Right atrium auricular region (tissue), 2 donors: ENCODE measurements at places on chromosomes 5 and 9. TPM values are rescaled to one million over a fixed set of nuclear protein-coding genes. Genes with fewer than 3 reads are reported as not detected.
A peak's percentile ranks its signal among the peaks of the same experiment; 100 is the strongest.

Gene PAEP
- total RNA-seq, result not detected

DNA sequence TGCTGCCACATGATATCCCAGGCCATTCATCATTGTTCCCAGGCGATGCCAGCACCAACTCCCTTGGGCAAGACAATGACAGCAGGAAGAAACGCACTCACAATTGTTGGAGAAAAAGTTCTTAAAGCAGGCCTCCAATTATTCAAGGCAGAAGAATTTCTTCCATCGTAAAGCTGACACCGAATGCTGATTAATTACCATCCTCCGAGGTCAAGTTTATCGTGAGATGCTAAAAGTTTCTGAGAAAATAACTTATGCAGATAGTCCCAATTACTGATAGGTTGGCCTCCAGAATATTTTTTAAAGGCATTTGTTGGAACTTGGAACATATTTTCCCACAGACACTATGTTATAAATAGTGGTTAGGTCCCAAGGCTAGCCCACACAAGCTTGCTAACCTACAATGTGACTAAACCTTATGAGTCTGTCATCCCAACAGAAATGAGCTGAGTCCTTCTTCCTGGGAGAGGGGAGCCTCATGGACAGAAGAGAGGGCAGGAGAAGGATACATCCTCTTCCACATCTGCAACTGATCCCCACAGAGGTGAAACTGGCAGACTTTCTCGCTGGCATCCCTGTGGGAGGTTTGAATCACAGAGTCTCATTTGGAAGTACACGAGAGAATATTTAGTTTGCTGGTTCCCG is 202.4 kb upstream of the TBC1D2 start:
- H3K4me3 ChIP-seq, result no peak overlapping the region
- no peaks in the 10 kb centered on the region for H3K36me3 ChIP-seq
- no peak for DNase-seq

- no peak overlapping the region for H3K4me3 ChIP-seq
- no peak for DNase-seq
- H3K36me3 ChIP-seq, result no peaks in the 10 kb centered on the region
- no peak overlapping the region for H3K27ac ChIP-seq
Measured at GRCh38 chr9:20023961-20024571, 235.2 kb upstream of the SLC24A2 start.

DNA sequence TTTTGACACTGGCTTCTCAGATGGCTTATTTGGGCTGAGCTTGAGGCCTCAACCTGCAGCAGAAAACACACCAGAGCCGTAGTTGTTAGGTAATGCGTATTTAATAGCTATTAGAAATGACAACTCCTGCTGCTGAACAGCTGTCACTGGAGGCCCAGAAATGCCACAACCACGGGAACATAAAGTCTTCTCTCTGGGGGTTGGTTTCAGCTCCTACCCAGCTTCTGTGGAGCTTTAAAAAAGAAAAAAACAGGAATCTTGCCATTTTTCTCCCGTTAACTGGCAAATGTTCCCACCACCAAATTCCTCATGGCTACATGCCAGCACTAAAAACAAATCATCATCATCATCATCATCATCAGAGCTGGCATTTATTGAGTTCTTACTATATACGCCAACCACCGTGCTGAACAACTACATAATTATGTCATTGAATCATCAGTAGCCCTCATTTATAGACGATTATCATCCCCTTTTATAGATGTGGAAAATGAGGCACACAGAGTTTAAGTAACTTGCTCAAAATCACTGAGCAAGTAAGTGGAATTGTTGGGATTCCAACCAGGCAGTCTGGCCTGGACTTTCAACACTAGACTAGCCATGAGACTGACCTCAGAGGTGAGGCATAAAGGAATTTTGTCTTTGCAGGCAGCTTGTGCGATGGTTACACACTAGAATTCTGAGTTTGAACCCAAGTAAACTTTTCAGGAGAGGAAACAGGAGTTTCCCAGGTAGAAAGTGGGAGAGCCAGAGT is 185.3 kb upstream of the WWC1 start:
- no peak overlapping the region for H3K4me3 ChIP-seq
- no peaks in the 10 kb centered on the region for H3K4me1 ChIP-seq
- no peak overlapping the region for H3K27ac ChIP-seq

- no peaks in the 10 kb centered on the region for H3K36me3 ChIP-seq
- no peak overlapping the region for H3K27ac ChIP-seq
- no peak for DNase-seq
Measured at GRCh38 chr5:138663561-138663960, 88.4 kb upstream of the HSPA9 start.

Gene GABRA6
- total RNA-seq, result not detected

Gene FOXD1
- total RNA-seq, result not detected

- H3K27me3 ChIP-seq, result no peaks in the 10 kb centered on the region
- no peaks in the 10 kb centered on the region for H3K4me1 ChIP-seq
- DNase-seq, result no peak
- H3K36me3 ChIP-seq, result no peaks in the 10 kb centered on the region
- H3K27ac ChIP-seq, result no peak overlapping the region
- H3K4me3 ChIP-seq, result no peak overlapping the region
Measured at GRCh38 chr9:88059469-88059868, 78.8 kb downstream of the SPATA31C2 start.

DNA sequence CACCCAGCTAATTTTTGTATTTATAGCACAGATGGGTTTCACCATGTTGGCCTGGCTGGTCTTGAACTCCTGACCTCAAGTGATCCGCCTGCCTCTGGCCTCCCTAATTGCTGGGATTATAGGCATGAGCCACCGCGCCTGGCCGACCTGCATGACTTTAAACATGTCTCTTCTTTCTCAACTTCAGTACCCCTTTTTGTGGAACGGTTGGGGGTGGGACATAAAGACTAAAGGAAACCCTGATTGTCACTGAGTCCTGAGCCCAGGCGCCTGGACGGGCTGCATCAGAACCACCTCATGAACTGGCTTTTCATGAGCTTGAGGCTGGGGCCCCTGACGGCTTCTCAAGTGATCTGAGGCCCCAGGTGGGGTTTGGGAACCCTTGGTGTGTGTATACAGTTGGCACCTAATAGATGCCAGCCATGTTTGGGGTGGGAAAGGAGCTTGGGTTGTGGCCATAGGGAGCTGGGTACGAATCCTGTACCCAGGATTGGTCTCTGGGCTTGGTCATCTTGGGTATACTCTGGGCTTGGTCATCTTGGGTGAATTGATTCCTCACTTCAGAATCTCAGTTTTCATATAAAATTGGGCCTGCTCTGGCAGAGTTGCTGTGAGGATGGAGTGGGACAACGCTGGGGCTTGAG is 2.2 kb downstream of the GRK6 start:
- H3K36me3 ChIP-seq, result peaks cover 18% of the 10 kb centered on the region
- DNase-seq, result no peak
- no peaks in the 10 kb centered on the region for H3K27me3 ChIP-seq
- H3K4me1 ChIP-seq, result no peaks in the 10 kb centered on the region
- no peak overlapping the region for H3K4me3 ChIP-seq
- H3K27ac ChIP-seq, result peak overlapping the region; percentile 4

DNA sequence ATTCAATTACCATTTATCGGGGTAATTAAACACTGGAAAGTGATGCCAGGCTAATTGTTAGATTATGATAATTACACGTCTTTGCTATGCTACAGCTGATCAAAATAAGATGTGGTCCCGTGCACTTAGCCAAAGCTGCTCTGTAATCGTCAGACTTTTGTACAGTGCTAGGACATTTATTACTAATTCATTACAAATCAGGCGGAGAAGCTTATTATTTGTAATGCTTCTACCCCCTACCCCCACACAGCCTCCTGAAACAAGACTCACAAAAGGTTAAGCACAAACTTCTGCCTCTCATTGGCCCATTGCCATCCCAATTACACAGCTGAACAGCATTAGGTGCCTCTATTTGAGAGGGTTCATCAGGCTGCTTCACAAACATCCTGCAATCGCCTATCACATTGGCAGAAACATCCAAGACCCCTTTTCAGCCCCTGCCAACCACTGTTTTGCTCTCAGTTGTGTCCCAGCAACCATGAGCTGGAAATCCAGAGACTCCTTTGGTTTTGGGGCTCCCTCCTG is 232.7 kb downstream of the EFNA5 start:
- no peaks in the 10 kb centered on the region for H3K36me3 ChIP-seq
- no peaks in the 10 kb centered on the region for H3K27me3 ChIP-seq
- no peak overlapping the region for H3K4me3 ChIP-seq

GRCh38 chr5:176535664-176536131 is 1.5 kb downstream of the RNF44 start:
- H3K36me3 ChIP-seq, result peaks cover 15% of the 10 kb centered on the region
- H3K4me3 ChIP-seq, result peak overlapping the region; percentile 98
- no peak for DNase-seq
- H3K4me1 ChIP-seq, result no peaks in the 10 kb centered on the region
- peak overlapping the region; percentile 98 for H3K27ac ChIP-seq

DNA sequence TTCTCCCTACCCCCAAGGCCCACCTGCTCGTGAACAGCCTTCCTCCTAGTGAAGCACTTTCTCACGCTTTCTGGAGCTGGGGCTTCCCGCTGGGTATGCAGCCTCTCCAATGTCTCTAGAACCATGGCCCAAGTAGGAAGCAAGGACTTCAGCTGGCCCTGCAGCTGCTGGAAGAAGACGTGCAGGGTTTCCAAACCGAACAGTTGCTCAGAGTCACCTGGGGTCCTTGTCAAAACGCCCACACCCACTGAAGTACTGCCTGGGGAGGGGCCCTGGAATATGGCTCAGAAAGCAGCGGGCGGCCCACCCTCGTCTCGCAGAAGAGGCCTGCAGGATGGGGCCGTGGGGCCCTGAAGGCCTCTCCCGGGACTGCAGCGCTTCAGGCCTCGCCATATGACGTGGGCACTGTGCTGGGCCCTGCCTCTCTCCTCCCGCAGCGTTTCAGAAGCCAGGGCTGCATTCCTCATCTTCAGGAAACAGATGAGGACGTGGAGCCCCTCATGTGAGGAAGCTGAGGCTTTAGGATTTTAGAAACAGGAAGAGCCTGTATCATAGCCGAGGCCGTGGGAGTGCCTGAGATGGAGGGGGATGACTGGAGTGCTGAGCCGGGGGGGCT is 116.0 kb upstream of the LMX1B start:
- no peaks in the 10 kb centered on the region for H3K36me3 ChIP-seq
- no peak overlapping the region for H3K4me3 ChIP-seq
- DNase-seq, result no peak
- H3K27ac ChIP-seq, result no peak overlapping the region

- H3K36me3 ChIP-seq, result peaks cover 5% of the 10 kb centered on the region
- H3K27ac ChIP-seq, result peak overlapping the region; percentile 97
- peak overlapping the region; percentile 96 for H3K4me3 ChIP-seq
- no peak for DNase-seq
- H3K4me1 ChIP-seq, result no peaks in the 10 kb centered on the region
Measured at GRCh38 chr9:132669319-132669697, 475 bp downstream of the DDX31 start.

GRCh38 chr5:154884424-154884823 is 26.0 kb downstream of the CNOT8 start:
- no peak overlapping the region for H3K27ac ChIP-seq
- no peak for DNase-seq
- H3K4me3 ChIP-seq, result no peak overlapping the region
- no peaks in the 10 kb centered on the region for H3K4me1 ChIP-seq

GRCh38 chr5:169431386-169431785 is 130.4 kb upstream of the SLIT3 start:
- H3K36me3 ChIP-seq, result no peaks in the 10 kb centered on the region
- no peaks in the 10 kb centered on the region for H3K4me1 ChIP-seq
- H3K27ac ChIP-seq, result no peak overlapping the region

- H3K4me3 ChIP-seq, result no peak overlapping the region
- DNase-seq, result no peak
- H3K36me3 ChIP-seq, result no peaks in the 10 kb centered on the region
- no peaks in the 10 kb centered on the region for H3K4me1 ChIP-seq
- no peak overlapping the region for H3K27ac ChIP-seq
- H3K27me3 ChIP-seq, result no peaks in the 10 kb centered on the region
Measured at GRCh38 chr5:124602925-124603650, 143.4 kb downstream of the ZNF608 start.

GRCh38 chr5:126450346-126450745 is 27.1 kb downstream of the GRAMD2B start:
- H3K4me1 ChIP-seq, result peaks cover 22% of the 10 kb centered on the region
- no peak overlapping the region for H3K4me3 ChIP-seq
- peak overlapping the region; percentile 38 for H3K27ac ChIP-seq
- no peaks in the 10 kb centered on the region for H3K36me3 ChIP-seq

- no peak overlapping the region for H3K27ac ChIP-seq
- H3K4me1 ChIP-seq, result no peaks in the 10 kb centered on the region
- H3K4me3 ChIP-seq, result no peak overlapping the region
- DNase-seq, result no peak
- no peaks in the 10 kb centered on the region for H3K27me3 ChIP-seq
- H3K36me3 ChIP-seq, result no peaks in the 10 kb centered on the region
Measured at GRCh38 chr9:15182730-15183129, 124.3 kb downstream of the TTC39B start.

DNA sequence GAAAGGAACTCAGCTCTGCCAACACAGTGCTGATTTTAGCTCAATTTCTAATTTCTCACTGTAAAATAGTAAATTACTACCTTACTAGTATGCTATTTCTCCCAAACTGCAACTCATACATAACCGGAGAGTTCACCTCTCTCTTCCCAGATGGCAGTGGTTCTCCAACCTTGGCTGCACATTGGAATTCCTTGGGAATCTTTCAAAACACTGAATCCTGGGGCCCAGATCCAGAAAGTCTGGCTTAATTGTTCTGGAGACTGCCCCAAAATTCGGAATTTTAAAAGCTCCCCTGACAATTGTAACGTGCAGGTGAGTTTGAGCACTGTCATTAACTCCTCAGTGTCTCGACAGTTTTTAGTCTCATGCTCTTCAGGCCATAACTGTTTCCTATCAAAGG is 100.3 kb downstream of the SLC1A3 start:
- DNase-seq, result no peak
- H3K4me3 ChIP-seq, result no peak overlapping the region
- H3K27ac ChIP-seq, result no peak overlapping the region
- no peaks in the 10 kb centered on the region for H3K27me3 ChIP-seq
- H3K36me3 ChIP-seq, result no peaks in the 10 kb centered on the region

GRCh38 chr5:68122439-68123328 is 92.9 kb upstream of the PIK3R1 start:
- no peaks in the 10 kb centered on the region for H3K36me3 ChIP-seq
- DNase-seq, result no peak
- no peaks in the 10 kb centered on the region for H3K27me3 ChIP-seq

DNA sequence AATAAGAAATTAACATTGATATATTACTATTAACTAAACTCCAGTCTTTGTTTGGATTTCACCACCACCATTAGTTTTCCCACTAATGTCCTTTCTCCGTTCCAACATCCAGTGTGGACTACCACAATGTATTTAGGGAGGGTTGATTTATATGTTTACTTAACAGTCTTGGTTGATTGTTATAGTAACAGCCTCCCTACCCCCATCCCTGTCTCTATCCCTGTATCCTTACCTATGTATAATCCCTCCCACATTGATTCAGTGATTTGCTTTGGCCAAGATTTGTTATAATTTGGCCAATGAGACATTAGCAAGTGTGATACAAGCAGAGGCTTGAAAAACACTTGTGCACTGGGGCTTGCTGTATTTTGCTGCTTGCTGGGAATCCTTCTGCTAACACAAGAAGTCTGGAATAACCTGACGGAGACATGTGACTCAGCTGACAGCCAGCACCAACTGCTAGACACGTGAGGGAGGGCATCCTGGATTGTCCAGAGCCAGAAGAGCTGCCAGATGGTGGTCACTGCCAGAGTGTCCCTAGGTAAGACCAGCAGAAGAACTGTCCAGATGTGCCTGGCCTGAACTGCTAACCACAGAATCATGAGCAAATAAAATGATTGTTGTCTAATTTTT is 51.2 kb upstream of the TCF7 start:
- H3K27ac ChIP-seq, result no peak overlapping the region
- no peaks in the 10 kb centered on the region for H3K27me3 ChIP-seq
- no peak for DNase-seq
- H3K36me3 ChIP-seq, result no peaks in the 10 kb centered on the region
- H3K4me1 ChIP-seq, result peaks cover 6% of the 10 kb centered on the region
- H3K4me3 ChIP-seq, result no peak overlapping the region

- H3K27me3 ChIP-seq, result no peaks in the 10 kb centered on the region
- no peak overlapping the region for H3K27ac ChIP-seq
- no peak overlapping the region for H3K4me3 ChIP-seq
- peaks cover 5% of the 10 kb centered on the region for H3K4me1 ChIP-seq
Measured at GRCh38 chr5:17229313-17229712, 11.9 kb downstream of the BASP1 start.
